ENCODE measurements at places on chromosomes 3 and 15.

DNA sequence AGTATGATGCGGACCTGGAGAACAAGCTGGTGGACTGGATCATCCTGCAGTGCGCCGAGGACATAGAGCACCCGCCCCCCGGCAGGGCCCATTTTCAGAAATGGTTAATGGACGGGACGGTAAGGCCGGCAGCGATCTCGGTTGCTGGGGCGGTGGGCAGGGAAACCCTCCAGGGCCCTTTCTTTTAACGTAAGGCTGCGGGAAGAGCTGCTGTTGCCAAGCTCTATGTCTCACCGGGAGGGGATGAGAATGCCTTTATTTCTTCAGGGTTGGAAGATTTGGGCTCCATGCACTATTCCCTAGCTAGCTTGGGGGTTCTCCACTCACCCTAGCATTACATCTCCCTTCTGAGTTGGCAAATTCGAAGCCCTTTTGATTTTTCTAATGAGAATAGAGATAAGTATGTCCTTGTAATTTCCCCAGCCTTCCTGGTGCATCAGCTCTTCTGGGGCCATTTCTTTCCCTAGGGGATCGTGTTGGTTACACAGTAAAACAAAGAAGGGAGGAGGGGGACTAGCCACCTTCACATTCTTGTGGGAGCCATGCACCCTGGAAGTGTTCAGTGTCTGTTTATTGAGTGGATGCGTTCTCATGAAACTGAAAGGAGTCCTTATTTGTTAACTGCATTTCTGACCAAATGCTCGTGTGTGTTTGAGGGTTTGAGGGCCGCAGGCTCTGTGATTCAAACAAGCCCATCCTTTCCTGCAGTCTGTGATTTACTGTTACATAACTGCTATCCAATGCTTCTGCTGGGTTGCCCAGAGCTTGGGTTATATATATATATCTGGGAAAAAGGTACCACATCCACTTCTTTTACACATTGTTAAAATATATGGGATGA, 982 bp downstream of the TAGLN3 start:
- no peak for DNase-seq

DNA sequence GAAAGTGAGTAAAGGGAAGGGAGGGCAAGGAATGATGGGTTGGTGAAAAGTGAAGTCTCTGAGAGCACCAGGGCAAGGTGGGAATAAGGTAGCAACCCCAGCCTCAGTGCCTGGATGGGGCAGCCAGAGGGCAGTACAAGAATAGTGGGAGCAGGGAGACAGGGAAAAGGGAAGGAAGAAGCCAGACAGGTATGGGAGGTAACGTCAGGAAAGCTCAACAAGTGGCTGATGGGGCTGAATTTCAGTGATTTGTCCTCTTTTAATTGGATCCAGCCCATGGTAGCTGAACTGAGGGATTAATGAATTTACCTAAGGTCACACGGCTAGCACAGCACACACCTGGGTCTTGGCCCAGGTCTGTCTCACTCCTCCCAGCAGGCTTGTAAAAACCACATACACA, 12.6 kb downstream of the RORA start:
- no peak for DNase-seq

DNA sequence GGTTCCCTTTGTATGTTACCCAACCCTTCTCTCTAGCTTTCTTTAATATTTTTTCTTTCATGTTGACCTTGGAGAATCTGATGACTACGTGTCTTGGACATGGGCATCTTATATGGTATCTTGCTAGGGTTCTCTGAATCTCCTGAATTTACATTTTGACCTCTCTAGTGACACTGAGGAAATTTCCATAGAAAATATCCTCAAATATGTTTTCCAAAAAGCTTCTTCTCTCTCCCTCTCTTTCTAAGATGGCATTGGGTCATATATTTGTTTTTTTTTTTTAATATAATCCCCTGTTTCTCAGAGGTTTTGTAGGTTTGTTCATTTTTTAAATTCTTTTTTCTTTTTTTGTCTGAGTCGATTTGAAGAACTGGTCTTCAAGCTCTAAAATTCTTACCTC, 184.0 kb upstream of the TMC3 start:
- no peak for DNase-seq

DNA sequence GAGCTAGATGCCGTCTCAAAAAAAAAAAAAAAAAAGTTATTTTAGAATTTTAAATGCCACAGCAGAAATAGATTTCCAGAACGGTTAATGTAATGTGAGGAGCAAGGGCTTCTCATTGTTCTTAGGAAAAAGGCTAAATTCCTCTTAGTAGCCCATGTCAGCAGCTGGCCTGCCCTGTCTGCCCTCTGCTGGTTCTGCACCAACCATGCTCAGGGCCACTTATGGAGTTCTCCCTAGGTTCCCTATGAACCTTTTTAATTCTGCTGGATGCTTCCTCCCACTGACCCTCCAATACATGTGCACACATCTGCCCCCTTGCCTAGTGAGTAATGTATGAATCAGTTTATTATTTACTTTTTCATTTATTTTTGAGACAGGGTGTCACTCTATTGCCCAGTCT, 32.2 kb upstream of the DPPA4 start:
- DNase-seq: no peak

GRCh38 chr15:73125219-73125618, 73.0 kb downstream of the NEO1 start:
- no peak for DNase-seq

DNA sequence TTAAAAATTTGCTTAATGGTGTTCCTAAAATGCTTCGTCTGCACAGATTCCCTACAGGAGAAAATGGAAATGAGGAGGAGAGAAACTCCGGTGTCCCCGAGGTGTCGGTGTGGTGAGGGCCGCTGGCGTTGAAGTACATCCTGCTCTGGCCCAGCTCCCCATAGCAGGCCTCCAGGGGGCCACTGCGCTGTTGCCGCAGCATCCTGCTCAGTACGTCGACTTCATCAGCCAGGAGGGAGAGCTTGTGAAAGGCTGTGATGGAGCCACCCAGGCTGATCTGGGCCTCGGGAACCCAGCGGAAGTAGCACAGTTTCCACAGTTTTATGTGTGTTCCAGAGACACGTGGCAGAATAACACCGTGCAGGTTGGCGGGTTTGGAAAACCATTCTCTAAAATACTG, 37.8 kb downstream of the FAN1 start:
- DNase-seq: no peak

DNA sequence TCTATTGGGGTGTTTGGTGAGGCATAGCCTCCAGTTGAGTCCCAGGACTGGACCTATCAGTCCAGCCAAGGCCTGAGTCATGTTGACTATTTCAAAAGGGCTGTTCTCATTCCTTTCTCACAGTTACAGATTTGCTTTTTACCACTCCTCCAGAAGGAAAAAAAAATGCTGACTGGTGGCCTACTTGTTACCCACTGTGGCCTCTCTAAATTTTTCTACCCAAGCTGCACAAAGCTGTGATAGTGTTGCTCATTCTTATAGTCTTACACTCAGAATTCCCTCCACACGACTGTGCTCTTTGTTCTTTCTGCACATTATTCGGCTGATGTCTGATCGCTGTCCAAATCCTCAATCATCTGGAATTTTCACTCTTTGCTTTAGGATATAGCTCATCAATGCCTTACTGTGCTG, 1142.2 kb downstream of the IGSF11 start:
- no peak for DNase-seq

- no peak for DNase-seq
Observed at GRCh38 chr15:92343924-92344643, 49.6 kb upstream of the ST8SIA2 start.

GRCh38 chr3:134693226-134693625, 42.4 kb upstream of the KY start:
- no peak for DNase-seq

GRCh38 chr3:102332205-102332604, 102.6 kb upstream of the ZPLD1 start:
- DNase-seq: no peak

DNA sequence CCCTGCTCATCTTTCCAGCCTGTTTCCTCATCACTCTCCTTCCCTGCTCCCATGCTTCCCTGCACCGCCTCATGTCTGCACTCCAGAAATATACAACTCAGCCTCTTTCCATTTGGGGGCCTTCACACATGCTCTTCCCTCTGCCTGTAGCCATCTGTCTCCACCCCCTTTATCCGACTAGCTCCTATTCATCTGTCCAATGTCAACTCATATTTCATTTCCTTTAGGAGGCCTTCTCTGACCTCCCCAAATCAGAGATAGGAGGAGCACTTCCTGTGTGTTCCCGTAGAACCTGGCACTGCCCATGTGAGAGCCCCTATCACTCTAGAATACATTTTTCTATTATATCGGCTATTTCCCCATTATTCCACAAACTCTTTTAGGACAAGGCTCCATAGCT, 10.6 kb downstream of the ATP8B4 start:
- DNase-seq: no peak

DNA sequence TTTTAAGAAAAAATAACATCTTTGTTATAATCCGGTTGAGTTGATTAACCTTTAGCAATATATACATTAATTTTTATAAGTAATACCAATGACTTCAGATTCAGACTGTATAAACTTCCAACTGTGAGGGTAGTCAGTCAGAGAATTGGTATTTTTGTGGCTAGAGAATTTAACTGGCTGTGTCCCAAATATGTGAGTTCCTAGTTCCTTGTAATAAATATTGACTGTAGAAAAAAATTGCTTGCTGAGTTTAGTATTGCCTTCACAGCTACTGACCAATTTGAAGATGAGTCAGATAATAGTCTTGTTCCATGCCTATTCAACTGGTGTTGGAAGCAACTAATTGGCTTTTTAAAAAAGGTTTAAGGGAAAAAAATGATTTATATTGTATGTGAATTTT, 210.8 kb downstream of the GAP43 start:
- no peak for DNase-seq

DNA sequence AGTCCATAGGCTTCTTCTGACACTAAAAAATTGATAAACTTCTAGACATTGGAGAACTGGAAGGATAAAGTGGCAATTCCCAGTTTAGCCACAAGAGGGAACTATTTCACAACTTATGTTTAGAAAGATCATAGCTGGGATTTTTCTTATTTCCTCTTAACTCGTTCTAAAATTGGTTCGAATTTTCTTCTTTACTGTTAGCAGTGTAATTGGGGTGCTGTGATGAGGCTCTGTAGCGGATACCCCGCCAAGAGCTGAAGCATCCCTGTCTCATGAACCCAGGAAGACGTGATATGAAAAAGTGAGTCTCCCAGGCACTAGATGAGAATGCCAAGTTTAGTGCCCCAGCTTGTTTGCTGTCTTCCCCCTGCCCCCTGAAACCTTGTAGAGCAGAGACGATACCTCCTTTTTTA, 85.1 kb downstream of the PDCD6IP start:
- no peak for DNase-seq

DNA sequence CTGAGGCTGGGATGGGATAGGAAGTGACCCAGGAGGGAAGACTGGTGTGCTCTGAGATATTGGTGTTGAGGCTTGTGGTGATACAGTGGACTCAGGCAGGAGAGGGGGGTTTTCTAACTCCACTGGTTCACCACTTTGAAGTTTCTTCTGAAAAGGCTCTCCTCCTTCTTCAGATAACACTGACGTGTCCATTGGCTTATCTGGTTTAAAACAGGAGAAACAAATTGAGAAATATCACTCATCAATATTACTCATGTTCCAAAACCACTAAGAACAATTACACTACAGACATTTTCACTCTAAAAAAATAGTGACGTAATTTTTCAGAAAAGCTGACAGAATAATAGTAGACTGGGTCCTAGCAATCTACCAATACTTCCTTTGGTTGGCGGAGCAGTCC, 23.1 kb downstream of the TP53BP1 start:
- no peak for DNase-seq

DNA sequence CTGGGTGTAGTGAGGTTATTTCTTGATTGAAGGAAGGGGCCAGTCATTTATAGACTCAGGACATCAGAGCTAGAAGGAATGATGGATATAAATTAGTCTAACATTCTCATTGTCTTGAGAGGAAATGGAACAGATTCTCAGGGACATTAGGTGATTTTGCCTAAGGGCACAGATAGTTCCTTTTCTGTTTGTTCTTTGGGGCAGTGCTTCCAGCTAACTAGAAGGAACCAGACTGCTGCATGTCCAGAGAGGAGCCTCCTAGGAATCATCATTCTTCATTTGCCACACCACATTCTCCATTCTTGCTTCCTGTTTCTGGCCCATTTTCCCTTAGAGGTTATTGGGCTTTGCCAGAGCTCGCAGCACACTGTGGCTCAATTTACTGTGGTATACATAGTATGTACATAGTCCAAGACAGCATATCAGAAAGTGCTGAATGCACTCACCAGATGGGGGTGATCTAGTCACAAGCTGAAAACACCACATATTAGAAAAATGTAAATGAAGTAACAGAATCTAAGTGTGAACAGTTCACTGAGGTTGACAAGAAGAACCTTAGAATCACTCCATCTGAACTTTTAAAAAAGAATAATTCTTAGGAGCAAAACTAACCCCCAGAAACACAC, 62.7 kb upstream of the MYZAP start:
- DNase-seq: no peak

DNA sequence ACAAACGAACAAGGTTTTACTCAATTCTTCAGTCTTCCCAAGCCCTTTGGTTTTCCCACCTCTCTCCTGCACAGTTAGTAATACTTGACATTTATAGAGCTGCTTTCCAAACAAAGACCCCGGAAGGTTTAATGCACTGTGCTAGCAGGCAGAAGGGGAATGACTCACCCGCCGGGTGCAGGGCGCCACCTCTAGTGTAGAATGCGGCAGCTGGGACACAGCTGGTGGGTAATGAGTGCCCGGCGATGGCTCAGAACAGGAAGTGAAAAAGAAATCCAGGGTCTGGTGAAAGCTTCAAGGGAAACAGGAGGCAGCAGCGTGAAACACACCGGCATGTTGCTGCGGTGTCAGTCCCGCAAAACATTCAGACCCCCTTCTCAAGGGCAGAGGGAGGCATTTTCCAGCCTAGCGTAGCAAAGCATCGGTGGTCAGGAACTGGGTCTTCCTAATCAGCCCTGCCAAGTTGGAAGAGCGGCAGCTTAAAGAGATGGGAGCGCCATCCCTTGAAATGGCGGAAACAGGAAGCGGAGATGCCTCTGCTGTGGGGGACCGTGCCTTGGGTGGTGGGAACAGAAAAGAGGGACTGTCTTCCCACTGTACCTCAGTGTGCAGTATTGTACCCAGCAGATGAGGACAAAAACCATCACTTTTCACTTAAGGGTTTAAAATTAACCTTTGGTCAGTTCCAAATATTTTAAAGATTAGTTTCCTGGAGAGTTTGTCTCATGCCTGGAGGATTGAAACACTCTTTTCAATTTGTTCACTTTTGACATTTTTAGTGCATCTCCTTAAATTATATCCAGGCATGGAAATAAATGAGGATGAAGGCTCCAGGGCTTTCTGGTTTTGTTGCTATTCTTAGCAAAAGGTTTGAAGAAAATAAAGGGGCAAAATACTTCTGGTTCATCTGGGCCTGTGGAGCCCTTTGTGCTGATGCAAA, 160.7 kb upstream of the MCTP2 start:
- DNase-seq: no peak

DNA sequence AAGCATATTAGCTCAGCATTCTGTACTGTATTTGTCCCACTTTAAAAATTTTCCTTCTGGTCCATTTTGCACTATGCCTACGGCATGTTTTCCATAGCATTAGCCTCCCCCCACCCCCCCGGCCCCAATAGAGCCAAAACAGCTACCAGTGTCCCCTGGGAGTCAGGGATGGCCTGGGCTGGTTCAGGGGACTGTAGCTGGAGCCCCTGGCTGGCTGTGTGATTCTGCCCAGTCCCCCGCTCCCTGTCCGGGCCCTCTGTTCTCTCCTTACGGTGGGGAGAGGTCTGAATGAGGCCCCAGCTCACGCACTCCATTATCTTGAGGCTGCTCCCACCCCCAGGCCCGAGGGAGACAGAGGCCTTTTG, 70.1 kb downstream of the KLF15 start:
- no peak for DNase-seq

GRCh38 chr3:177377166-177377565, 179.9 kb upstream of the TBL1XR1 start:
- DNase-seq: no peak

GRCh38 chr3:60737633-60738399, 513.4 kb downstream of the FHIT start:
- no peak for DNase-seq

- no peak for DNase-seq
Observed at GRCh38 chr3:190352861-190353457, 30.7 kb upstream of the CLDN1 start.

Measured in activated B cell treated with CpG ODN at 0.5 μM for 24 hours (primary cell).